G401 (cell line): ENCODE measurements at places on chromosomes 7 and 10. TPM values are rescaled to one million over a fixed set of nuclear protein-coding genes. Genes with fewer than 3 reads are reported as not detected.

ADAM12 gene
- total RNA-seq, result not detected in 2 replicates

ELN gene
- total RNA-seq, result 0.20 TPM in 1 of 2 replicates, not detected in the other

BMPER gene
- total RNA-seq, result not detected in 2 replicates

HOXA7 gene
- total RNA-seq, result 4.4 and 7.1 TPM in 2 replicates

HOXA9 gene
- 66.5 and 71.2 TPM in 2 replicates for total RNA-seq

TMEM139 gene
- not detected in 2 replicates for total RNA-seq

GNA12 gene
- 17.7 and 18.2 TPM in 2 replicates for total RNA-seq

LRGUK gene
- 0.43 TPM in 1 of 2 replicates, not detected in the other for total RNA-seq

ENTPD1 gene
- total RNA-seq, result not detected in 2 replicates

CYP3A7 gene
- not detected in 2 replicates for total RNA-seq

TRIL gene
- not detected in 2 replicates for total RNA-seq

PPIA gene
- 4,753 and 4,999 TPM in 2 replicates for total RNA-seq

MSRB2 gene
- 28.4 and 29.7 TPM in 2 replicates for total RNA-seq

CPVL gene
- not detected in 2 replicates for total RNA-seq

TEX36 gene
- not detected in 2 replicates for total RNA-seq

LOXL4 gene
- total RNA-seq, result not detected in 2 replicates

NUDT13 gene
- total RNA-seq, result not detected in 2 replicates

AVPI1 gene
- total RNA-seq, result 19.1 and 24.4 TPM in 2 replicates

SKIDA1 gene
- total RNA-seq, result 22.3 and 22.8 TPM in 2 replicates

ACTR3C gene
- total RNA-seq, result 0.68 and 0.98 TPM in 2 replicates

TRIM50 gene
- total RNA-seq, result not detected in 2 replicates

ADAP1 gene
- 11.7 and 21.3 TPM in 2 replicates for total RNA-seq

CREB5 gene
- total RNA-seq, result 0.12 and 0.20 TPM in 2 replicates

NRCAM gene
- 1.0 TPM in 1 of 2 replicates, not detected in the other for total RNA-seq

RAB19 gene
- total RNA-seq, result not detected in 2 replicates

FAM25G gene
- not detected in 2 replicates for total RNA-seq

GIGYF1 gene
- 20.6 and 28.1 TPM in 2 replicates for total RNA-seq

PPP1R17 gene
- total RNA-seq, result not detected in 2 replicates

POT1 gene
- 26.8 and 46.6 TPM in 2 replicates for total RNA-seq

VWC2 gene
- not detected in 2 replicates for total RNA-seq

SLC16A12 gene
- total RNA-seq, result not detected in 2 replicates

BBS9 gene
- total RNA-seq, result 17.7 and 21.4 TPM in 2 replicates

KCNMA1 gene
- total RNA-seq, result 0.81 and 3.9 TPM in 2 replicates

ADAM22 gene
- 3.9 and 5.5 TPM in 2 replicates for total RNA-seq

STEAP2 gene
- total RNA-seq, result 0.10 and 0.80 TPM in 2 replicates

ASAH2B gene
- 0.37 and 1.3 TPM in 2 replicates for total RNA-seq

NAPEPLD gene
- 5.0 and 5.8 TPM in 2 replicates for total RNA-seq

UCN3 gene
- not detected in 2 replicates for total RNA-seq

ASIC3 gene
- not detected in 2 replicates for total RNA-seq

INSYN2A gene
- total RNA-seq, result not detected in 2 replicates

ANK3 gene
- 1.4 and 9.6 TPM in 2 replicates for total RNA-seq

GPR15LG gene
- not detected in 2 replicates for total RNA-seq

PILRB gene
- total RNA-seq, result 14.7 and 21.5 TPM in 2 replicates

AGAP4 gene
- 3.0 and 22.6 TPM in 2 replicates for total RNA-seq

IGF2BP3 gene
- total RNA-seq, result 47.0 and 69.7 TPM in 2 replicates

EGR2 gene
- total RNA-seq, result not detected in 2 replicates
